Stimulated activated CD4-positive, alpha-beta T cell treated with anti-CD3 and anti-CD28 coated beads, Interleukin-2, amount 100 ng/mL, for 48 hours (primary cell): ENCODE measurements at places on chromosomes 3 and 15.

DNA sequence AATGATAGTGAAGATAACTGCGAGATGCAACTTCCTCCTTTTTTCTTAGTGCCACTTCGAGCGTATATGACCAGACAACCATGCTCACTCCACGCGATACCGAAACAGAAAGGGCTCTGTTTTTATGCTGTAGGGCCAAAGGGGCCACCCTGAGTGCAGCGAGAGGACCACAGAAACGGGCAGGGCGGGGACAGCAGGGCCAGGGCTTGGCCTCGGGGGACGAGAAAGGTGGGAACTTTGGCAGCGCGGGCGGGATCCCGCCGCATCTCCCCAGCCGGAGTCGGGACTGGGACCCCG lies 483 bp downstream of the VPS13C start:
- peak; percentile 50 for DNase-seq

DNA sequence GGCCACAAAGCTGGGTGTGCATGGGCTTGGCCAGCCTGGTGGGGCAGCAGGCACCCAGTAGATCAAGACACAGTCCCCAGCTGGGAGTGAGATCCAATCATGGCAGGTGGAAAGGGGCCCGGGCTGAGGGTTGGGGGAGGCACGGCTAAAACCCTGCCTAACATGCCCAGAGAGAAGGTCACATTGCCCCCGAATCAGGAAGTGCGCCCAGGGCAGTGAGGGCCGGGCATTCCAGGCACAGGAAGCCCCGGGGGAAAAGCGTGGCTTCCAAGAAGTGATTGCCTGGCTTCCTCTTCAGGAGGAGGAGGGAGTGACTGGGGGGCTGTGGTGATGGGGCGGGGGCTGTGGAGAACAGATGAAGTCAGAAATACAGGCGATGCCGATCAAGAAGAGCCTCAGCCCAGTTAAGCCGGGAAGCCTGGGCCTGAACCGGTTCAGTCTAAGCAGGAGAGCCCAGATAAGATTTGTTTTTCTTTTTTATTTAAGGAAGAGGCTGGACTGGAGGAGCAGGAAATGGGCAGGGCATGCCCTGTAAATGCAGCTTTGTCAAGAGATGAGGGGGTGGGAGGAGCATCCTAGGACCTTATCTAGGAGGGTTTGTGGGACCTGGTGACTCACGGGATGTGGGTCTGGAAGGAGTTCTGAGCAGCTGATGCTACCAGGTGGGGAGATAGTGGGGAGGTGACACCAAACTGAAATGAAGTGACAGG lies 83.9 kb downstream of the CHSY1 start:
- DNase-seq: peak; percentile 54

DNA sequence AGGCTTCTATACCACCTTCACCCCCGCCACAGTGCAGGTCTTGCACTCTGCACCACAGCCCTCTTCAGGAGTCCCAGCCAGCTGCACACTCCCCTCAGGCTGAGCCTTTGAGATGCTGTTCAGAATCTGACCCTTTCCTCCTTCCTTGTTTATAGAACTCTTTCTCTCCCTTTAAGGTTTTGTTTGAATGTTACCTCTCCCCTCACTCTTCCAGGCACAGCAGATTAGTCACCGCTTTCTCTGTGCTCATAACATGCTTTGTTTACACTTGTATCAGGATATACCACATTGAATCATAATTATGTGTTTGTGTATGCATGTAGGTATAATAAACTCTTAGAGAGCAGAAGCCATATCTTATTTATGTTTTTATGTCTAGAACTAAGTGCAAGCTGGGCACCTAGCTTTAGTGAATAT lies 168.4 kb upstream of the BCL6 start:
- no peak for DNase-seq

DNA sequence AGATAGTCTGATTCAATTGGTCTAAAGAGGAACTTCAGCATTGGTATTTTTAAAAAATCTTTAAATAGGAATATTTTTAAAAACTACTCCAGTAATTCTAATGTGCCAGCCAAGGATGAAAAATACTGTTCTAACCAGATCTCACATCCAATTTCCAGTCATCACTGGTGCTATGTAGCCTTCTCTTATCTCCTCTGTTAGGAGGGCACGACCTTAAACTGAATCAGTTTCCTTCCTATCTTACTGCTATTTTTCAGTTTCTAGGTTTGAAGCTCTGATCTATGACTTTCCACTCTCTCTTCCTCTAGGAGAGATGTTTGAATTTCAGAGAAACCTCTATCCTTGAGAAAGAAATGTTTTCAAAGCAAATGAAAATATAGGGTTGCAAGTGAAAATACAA lies 31.9 kb downstream of the HAPLN3 start:
- DNase-seq: no peak

- DNase-seq: no peak
Measured at GRCh38 chr3:108001457-108001856, 89.4 kb downstream of the CD47 start.

GRCh38 chr15:98525661-98526001 lies 122.7 kb upstream of the IGF1R start:
- DNase-seq: no peak
